ENCODE measurements at places on chromosomes 12 and 14.

GRCh38 chr12:26226629-26227360, 31.4 kb downstream of the SSPN start:
- no peak for DNase-seq

- peak; percentile 78 for DNase-seq
These were observed 30.9 kb downstream of the BTBD7 start for GRCh38 chr14:93301821-93302447.

GRCh38 chr12:51818086-51818485, 30.4 kb downstream of the FIGNL2 start:
- DNase-seq, result no peak

- no peak for DNase-seq
These were observed 295.0 kb upstream of the MGAT4C start for GRCh38 chr12:86551146-86551571.

DNA sequence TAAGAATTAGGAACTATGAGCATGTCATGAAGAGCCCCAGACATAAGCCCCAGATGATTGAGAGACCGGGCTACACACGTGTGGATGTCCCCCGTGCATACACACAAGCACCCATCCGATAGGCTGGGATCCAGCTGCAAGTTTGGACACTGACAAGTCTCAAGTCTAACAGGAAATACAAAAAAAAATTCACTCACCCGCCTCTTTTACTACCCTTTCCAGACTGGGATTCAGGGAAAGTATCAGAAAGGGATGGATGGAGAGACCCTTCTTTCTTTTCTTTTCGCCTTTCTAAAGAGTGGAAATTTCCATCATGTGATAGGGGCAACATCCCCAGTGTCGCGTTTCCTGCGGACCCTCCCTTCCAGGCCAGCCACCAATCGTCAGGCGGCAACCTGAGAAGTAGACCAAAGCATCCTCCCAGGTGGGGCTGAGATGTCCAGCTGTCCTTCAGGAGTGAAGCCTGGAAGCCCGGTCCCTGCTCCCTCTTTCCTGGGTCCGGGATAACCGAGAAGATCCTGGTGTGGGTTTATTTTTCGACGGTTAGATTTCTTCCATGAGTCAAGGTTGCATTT, 6.4 kb upstream of the SLC38A4 start:
- DNase-seq, result no peak

- DNase-seq, result no peak
These were observed 22.8 kb upstream of the CEBPE start for GRCh38 chr14:23141706-23142444.

Measured in kidney epithelial cell (primary cell).